ENCODE measurements at places on chromosomes 1 and 21. TPM values are rescaled to one million over a fixed set of nuclear protein-coding genes. Genes with fewer than 3 reads are reported as not detected.

- DNase-seq, result peak; percentile 69
- no peaks in the 10 kb centered on the region for H3K27me3 ChIP-seq
- H3K4me1 ChIP-seq, result peaks cover 8% of the 10 kb centered on the region
- no peak overlapping the region for H3K27ac ChIP-seq
Measured at GRCh38 chr1:168504064-168504837, 39.5 kb downstream of the XCL2 start.

NES gene
- total RNA-seq, result 590 TPM

DNA sequence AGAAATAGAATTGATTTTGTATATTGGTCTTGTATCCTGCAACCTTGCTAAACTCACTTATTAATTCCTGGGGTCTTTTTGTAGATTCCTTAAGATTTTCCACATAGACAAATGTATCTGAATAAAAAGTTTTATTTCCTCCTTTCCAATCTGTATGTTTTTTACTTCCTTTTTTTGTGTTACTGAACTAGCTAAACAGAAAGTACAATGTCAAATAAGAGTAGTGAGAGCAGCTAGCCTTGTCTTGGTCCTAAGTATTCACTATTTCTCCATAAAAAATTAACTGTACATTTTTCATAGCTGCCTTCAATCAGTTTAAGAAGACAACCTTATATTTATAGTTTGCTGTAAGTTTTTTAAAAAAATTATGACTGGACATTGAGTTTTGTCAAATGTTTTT, 74.9 kb downstream of the FASLG start:
- H3K27ac ChIP-seq, result no peak overlapping the region
- H3K27me3 ChIP-seq, result no peaks in the 10 kb centered on the region
- H3K4me3 ChIP-seq, result no peak overlapping the region
- H3K36me3 ChIP-seq, result no peaks in the 10 kb centered on the region

DNA sequence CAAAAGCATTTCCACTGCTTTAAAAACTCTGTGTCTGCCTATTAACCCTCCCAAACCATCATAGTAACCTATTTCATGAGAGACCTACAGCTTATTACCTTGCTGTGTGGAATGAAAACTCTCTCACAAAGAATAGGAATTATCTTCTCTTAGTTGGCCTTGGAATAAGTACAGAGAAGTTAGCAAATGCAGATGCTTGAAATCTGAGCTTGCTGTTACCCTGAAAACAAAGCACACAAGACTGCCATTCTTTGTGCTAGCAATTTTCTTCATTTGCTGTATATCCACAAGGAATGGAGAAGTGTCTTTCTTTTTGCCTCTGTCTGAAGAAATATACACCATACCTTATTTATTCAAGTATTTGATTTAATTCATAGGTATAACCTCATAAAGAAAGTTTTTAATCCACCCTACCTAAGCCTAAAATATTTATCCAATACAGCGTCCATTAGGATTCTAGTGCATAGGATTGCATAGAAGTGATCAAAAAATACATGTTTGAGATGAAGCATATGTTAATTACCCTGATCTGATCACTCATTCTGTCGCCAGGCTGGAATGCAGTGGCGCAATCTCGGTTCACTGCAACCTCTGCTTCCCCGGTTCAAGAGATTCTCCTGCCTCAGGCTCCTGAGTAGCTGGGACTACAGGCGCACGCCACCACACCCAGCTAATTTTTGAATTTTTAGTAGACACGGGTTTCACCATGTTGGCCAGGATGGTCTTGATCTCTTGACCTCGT, 451.1 kb downstream of the LTN1 start:
- H3K27ac ChIP-seq, result no peak overlapping the region
- no peaks in the 10 kb centered on the region for H3K36me3 ChIP-seq
- no peak overlapping the region for H3K4me3 ChIP-seq
- H3K27me3 ChIP-seq, result no peaks in the 10 kb centered on the region

TOMM40L gene
- total RNA-seq, result 9.3 TPM

GRCh38 chr1:223118418-223118817, 24.6 kb downstream of the TLR5 start:
- DNase-seq, result no peak
- H3K27me3 ChIP-seq, result no peaks in the 10 kb centered on the region
- H3K36me3 ChIP-seq, result no peaks in the 10 kb centered on the region
- H3K4me3 ChIP-seq, result no peak overlapping the region

LCE1C gene
- total RNA-seq, result not detected

- no peaks in the 10 kb centered on the region for H3K27me3 ChIP-seq
- H3K4me1 ChIP-seq, result no peaks in the 10 kb centered on the region
- no peaks in the 10 kb centered on the region for H3K36me3 ChIP-seq
- DNase-seq, result no peak
- no peak overlapping the region for H3K4me3 ChIP-seq
Measured at GRCh38 chr1:70720109-70720508, 309.0 kb downstream of the CTH start.

- H3K27me3 ChIP-seq, result no peaks in the 10 kb centered on the region
- peaks cover 23% of the 10 kb centered on the region for H3K4me1 ChIP-seq
- peak; percentile 84 for DNase-seq
Measured at GRCh38 chr1:170694172-170694926, 30.4 kb downstream of the PRRX1 start.

GRCh38 chr1:30514137-30514654, 209.2 kb downstream of the MATN1 start:
- no peak for DNase-seq
- no peaks in the 10 kb centered on the region for H3K36me3 ChIP-seq
- H3K27me3 ChIP-seq, result peaks cover 7% of the 10 kb centered on the region

DNA sequence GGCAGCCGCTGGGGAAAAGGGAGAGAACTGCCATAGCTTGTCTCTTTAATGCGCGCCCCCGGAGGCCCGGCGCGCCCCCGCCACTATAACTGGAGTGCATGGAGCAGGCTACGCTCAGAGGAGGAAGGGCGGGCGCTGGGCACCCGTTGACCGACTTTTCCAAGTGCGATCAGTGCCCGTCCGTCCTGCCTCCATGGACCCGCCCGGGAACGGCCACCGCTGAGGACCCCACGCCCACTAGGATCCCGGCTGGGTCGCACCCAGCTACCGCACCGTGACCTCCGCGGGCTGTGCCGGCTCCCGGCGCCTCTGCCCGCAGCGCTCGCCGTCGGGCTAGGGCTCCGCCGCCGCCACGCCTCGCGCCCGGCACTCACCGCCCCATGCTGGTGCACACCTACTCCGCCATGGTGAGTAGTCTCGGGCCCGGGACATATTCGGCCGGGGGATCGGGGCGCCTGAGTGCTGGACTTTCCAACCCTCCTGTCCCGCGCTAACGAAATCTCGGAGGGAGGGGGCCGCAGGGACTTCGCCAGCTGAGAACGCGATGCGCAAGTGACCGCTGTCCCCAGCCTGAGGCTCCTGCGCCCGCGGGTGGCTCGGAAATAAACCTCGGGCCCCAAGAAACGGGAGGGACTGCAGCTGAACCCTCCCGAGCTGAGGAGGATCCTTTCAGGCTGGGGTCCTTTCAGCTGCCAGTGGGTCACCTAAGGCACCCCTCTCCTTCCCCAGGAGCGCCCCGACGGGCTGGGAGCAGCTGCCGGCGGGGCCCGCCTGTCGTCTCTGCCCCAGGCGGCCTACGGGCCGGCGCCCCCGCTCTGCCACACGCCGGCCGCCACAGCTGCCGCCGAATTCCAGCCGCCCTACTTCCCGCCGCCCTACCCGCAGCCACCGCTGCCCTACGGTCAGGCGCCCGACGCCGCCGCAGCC, at the start of gene TFAP2E:
Gene TFAP2E, plus strand, starts transcription at position 117 of the 927 bp plus-strand sequence. Its CDS starts 264 bp downstream, at position 381.
- H3K27ac ChIP-seq, result no peak within 1 kb of the TSS
- H3K36me3 ChIP-seq, result no peaks in the 10 kb centered on the region
- peak within 1 kb of the TSS; percentile 39 for H3K4me3 ChIP-seq
- H3K27me3 ChIP-seq, result peaks cover 82% of the 10 kb centered on the region
- no peak for DNase-seq

DNA sequence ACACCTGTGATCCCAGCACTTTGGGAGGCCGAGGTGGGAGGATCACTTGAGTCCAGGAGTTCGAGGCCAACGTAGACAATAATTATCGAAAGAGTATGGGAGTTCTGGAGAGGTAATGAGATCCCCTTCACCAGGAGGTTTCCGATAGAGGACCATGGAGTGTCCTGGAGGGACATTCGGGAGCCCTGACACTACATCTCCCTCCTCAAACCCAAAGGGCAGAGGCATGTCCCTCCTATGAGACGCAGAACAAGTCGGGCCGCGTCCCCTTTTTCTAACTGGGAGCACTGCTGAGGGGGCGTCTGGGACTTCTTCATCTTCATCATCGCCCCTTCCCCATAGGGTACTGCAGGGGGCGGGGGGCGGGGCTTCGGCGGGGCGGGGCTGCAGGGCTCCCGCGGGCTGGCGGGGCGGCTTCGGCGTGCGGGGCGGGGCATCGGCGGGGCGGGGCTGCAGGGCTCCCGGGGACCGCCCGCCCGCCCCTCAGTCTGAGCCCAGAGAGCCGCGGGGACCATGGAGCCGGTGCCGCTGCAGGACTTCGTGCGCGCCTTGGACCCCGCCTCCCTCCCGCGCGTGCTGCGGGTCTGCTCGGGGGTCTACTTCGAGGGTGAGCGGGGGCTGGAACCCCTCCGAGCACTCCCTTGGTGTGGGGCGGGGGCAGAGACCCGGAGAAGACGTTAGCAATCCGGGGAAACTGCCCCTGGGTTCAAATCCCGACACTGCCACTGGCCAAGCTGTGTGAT, at the start of gene THEMIS2:
Gene THEMIS2, plus strand, starts transcription at position 486 of the 743 bp plus-strand sequence. Its CDS starts 28 bp downstream, at position 514.
- H3K4me1 ChIP-seq, result peaks cover 29% of the 10 kb centered on the region
- H3K36me3 ChIP-seq, result no peaks in the 10 kb centered on the region
- DNase-seq, result peak; percentile 63

DNA sequence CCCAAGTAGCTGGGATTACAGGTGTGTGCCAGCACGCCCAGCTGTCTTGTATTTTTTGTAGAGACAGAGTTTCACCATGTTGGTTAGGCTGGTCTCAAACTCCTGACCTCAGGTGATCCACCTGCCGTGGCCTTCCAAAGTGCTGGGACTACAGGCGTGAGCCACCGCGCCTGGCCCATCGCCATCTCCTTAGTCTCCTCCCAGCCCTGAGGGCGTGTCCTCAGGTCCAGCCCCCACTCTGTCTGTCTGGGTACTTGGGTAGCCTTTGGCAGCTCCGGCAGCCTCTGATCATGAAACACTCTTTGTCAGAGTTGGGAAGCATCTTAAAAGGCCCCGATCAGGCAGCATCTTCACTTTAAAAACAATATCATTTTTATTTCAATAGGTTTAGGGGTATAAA, 90.3 kb upstream of the DISP3 start:
- no peak for DNase-seq
- no peak overlapping the region for H3K27ac ChIP-seq
- no peak overlapping the region for H3K4me3 ChIP-seq
- H3K27me3 ChIP-seq, result peaks cover 26% of the 10 kb centered on the region
- H3K36me3 ChIP-seq, result no peaks in the 10 kb centered on the region

GRCh38 chr1:241589521-241589920, 50.6 kb downstream of the CHML start:
- H3K36me3 ChIP-seq, result peaks cover 3% of the 10 kb centered on the region
- DNase-seq, result no peak
- H3K4me1 ChIP-seq, result no peaks in the 10 kb centered on the region

DNA sequence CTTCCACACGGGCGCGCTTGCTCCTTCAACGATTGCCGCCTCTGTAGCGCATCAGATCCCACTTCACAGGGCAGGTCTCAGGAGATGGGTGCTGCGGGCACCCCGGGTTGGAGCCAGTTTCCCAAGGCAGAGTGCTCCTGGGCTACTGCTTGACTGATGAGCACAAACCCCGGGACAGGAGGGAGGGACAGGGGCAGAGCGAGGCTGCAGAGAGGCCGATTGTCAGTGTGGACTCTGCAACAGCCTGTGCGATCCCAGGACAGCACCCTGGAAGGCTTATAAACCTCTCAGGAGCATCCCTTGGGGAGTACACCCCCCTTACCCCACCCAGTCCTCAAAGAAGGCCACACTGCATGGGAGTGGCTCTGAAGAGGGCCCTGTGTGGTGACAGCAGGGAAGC, 28.0 kb upstream of the BACE2 start:
- no peak overlapping the region for H3K4me3 ChIP-seq
- DNase-seq, result no peak
- H3K4me1 ChIP-seq, result peaks cover 50% of the 10 kb centered on the region
- no peak overlapping the region for H3K27ac ChIP-seq
- H3K36me3 ChIP-seq, result no peaks in the 10 kb centered on the region

GNG4 gene
- total RNA-seq, result 0.27 TPM

DNA sequence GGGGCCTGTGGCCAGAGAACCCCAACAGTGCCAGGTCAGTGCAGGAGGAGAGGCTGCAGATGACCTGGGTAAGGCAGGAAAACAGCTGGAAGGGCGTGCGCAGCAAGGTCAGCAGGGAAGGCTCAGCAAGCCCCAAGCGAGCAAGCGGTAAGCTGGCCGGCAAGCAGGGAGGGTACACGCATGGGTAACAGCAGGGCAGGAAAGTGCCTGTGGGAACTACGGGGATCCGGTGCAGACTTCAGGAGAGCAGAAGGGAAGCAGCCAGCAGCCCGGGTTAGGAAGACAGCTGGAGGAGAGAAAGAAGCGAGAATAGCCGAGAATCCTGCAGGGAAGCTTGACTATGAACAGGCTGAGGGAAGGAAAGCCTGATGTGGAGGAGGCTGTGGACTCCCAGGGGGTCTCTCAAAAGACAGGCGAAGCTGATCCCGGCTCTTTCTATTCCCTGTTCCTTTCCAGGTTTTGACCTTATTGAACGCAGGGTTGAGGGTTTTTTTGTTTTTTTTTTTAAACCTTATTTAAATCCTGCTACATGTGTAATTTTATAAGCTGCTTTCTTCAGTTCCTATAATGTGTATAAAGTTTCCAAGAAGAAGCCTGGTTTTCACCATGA, 20.9 kb downstream of the UMODL1 start:
- H3K27me3 ChIP-seq, result peaks cover 32% of the 10 kb centered on the region
- no peak overlapping the region for H3K4me3 ChIP-seq
- H3K4me1 ChIP-seq, result peaks cover 3% of the 10 kb centered on the region
- DNase-seq, result no peak
- H3K36me3 ChIP-seq, result no peaks in the 10 kb centered on the region

RXRG gene
- 53.0 TPM for total RNA-seq

GRCh38 chr1:43206600-43207228, 34.6 kb downstream of the CFAP57 start:
- peak overlapping the region; percentile 85 for H3K27ac ChIP-seq
- DNase-seq, result peak; percentile 72
- no peaks in the 10 kb centered on the region for H3K27me3 ChIP-seq
- H3K4me1 ChIP-seq, result peaks cover 29% of the 10 kb centered on the region
- H3K36me3 ChIP-seq, result no peaks in the 10 kb centered on the region

GRCh38 chr1:30028283-30028682, 695.1 kb downstream of the MATN1 start:
- H3K4me1 ChIP-seq, result no peaks in the 10 kb centered on the region
- peaks cover 3% of the 10 kb centered on the region for H3K27me3 ChIP-seq
- no peaks in the 10 kb centered on the region for H3K36me3 ChIP-seq
- H3K27ac ChIP-seq, result no peak overlapping the region

- H3K36me3 ChIP-seq, result no peaks in the 10 kb centered on the region
- no peaks in the 10 kb centered on the region for H3K27me3 ChIP-seq
- no peaks in the 10 kb centered on the region for H3K4me1 ChIP-seq
Measured at GRCh38 chr1:190373705-190374336, 103.8 kb downstream of the BRINP3 start.

- peak overlapping the region; percentile 91 for H3K4me3 ChIP-seq
- no peaks in the 10 kb centered on the region for H3K27me3 ChIP-seq
- H3K27ac ChIP-seq, result peak overlapping the region; percentile 74
- H3K4me1 ChIP-seq, result peaks cover 24% of the 10 kb centered on the region
Measured at GRCh38 chr1:28580722-28581530, 11.1 kb upstream of the RAB42 start.

- no peaks in the 10 kb centered on the region for H3K36me3 ChIP-seq
- H3K27me3 ChIP-seq, result peaks cover 4% of the 10 kb centered on the region
Measured at GRCh38 chr1:17847111-17847510, 92.0 kb downstream of the ACTL8 start.

Data from muscle of leg (tissue), 16 donors.